Fibroblast of skin of left quadriceps (primary cell): ENCODE measurements at places on chromosomes 12 and 14.
A peak's percentile ranks its signal among the peaks of the same experiment; 100 is the strongest.

DNA sequence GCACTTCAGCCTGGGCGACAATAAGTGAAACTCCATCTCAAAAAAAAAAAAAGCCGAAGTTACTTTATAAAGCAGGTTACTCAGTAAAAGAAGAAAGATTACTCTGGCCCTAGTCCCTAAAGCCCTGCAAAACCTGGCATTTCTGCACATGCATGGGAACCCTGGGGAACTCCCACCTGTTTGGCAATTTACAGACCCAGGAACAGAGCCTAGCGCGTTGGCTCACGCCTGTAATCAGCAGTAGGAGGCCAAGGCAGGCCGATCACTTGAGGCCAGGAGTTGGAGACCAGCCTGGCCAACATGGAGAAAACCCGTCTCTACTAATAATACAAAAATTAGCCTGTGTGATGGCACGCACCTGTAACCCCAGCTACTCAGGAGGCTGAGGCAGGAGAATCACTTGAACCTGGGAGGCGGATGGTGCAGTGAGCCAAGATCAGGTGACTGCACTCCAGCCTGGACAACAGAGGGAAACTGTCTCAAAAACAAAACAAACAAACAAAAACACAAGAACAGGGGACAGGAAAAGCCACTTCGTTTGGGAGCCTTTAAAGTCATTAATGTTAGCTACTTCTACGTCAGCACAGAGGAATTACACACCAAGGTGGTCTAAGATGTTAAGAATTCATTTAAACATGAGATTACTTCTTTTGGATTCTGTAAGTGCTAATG is 34.1 kb upstream of the SPTSSA start:
- DNase-seq, result no peak

DNA sequence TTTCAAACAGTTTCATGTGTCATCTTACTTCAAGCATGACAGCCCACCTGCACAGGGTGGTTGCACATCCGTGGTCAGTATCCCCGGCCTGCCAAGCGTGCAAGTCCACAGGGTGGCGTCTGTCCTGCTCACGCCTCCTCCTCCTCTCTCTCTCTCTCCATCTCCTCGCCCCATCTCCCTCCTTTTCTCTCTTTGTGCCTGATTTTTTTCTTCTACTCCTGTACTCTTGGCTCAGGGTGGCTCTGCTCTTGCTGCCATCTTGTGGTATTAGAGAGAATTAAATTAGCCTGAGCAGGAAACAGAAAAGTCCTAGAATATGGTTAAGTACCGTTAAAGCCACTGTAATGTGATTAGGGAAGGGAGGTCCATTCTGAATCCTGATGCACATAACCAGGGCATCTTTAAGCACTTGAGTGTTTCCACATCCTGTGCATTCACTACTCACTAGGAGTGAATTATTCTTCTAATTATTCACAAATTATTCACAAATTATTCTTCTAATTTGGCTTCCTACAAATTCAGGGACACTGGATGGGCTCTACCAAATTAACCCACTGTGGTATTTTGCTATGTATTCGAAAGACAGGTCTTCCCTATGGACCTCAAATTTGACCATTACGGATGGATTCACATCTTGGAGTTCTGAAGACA is 25.5 kb upstream of the DTX1 start:
- DNase-seq, result peak; percentile 10

GRCh38 chr12:12646483-12647072 is 34.9 kb downstream of the CREBL2 start:
- no peak for DNase-seq

DNA sequence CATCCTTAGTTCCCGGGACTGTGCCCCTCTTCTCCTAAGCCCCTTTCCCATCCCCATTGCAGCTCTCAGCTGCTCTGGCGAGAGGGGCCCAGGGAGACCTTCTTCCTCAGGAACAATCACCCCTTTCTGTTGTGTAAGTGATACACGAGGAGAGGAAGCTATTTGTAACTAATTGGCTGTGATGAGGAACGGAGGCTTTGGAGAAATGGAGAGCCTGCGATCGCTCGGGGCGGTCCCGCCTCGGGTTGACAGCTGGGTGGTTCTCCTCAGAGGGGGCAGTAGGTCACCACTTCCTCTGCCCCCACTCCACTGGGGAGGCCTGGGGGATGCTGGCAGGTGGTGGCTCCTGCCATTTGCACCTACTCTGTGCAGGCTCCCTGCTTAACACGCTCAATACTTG is 6.6 kb upstream of the PGF start:
- no peak for DNase-seq

DNA sequence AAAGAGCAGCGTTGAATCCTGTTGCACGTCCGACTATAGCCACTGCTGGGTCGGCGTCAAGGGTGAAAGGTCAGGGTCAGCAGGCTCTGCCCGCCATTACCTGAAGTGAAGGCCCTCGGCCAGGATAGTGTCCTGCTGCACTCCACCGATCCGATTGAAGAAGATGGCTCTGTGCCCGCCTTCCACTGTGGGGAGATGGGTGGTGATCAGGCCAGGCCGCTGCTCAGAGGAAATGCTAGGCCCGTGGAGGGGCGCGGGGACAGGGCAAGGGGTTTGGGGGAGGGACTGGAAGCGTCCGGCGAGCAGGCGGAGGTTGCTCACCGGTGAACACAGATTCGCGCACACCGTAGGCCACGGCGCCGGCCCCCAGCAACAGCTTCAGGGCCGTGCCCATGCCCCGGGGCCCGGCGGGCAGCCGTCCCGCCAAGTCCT is 352 bp downstream of the PHB2 start:
- DNase-seq, result no peak

- DNase-seq, result peak; percentile 52
Measured at GRCh38 chr12:104671409-104672095, 214.8 kb downstream of the CHST11 start.

- no peak for DNase-seq
Measured at GRCh38 chr14:95328729-95329503, 9.2 kb upstream of the CLMN start.

DNA sequence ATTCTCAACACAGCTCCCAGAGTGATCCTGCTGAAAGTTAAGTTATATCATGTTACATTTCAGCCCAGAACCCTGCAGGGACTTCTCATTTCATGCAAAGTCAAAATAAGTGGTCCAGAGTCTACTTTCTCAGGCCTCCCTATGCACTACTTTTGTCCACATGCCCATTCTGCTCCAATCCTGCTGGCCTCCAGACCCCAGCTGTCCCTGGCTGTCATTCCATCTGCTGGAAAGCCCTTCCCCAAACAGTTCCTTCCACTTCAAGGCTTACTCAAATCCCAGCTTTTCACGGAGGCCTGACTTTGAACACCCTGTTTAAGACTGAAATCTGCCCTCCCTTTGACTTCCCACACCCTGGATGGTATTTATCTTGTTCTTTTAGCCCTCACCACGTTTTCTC is 109.8 kb upstream of the DNM1L start:
- no peak for DNase-seq

DNA sequence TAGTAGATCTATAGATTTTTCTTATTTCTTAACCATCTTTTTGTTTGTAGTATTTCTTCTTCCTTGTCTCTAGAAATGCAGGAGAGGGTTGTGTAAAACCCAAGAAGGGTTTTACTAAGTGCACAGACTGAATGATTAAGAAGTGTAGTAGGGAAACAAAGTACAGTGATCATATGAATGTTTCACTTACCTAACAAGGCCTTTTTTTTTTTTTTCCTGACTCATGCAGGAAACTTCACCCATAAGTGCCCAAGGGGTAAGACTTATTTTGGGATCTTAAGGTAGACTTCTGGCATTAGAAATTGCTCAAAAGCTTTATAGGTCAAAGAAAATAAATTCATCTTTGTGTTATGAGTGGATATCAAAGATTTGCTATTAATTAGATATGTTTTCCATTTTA is 10.2 kb downstream of the SCN8A start:
- DNase-seq, result no peak

GRCh38 chr14:74684434-74684833 is 28.4 kb downstream of the AREL1 start:
- no peak for DNase-seq

GRCh38 chr12:121720762-121721161 is 8.2 kb downstream of the TMEM120B start:
- no peak for DNase-seq

GRCh38 chr14:89813617-89814031 is 140.9 kb downstream of the EFCAB11 start:
- peak; percentile 93 for DNase-seq

DNA sequence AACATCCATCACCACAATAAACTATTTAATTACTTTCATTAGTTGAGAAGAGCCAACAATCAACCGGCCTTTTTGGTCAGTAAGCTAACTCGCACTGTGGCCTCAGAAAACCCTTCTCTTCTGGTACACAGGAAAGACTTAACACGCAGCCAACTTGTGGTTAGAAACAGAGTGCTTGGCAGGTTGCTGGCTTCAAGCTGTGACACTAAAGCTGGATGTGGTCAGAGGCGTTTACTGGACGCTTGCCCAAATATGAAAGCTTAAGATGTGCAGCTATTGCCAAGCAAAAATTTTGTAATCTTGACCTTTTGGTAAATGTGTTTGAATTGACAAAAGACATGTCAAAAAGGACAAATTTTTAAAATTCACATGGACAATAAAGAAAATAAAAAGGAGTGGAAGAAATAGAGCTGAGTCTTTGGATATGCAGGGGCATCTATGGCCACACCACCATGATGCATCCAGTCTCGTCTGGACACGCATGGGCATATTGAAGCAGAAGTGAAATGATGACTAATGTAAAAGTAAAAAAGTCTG is 2.6 kb upstream of the KLRK1 start:
- DNase-seq, result peak; percentile 31

DNA sequence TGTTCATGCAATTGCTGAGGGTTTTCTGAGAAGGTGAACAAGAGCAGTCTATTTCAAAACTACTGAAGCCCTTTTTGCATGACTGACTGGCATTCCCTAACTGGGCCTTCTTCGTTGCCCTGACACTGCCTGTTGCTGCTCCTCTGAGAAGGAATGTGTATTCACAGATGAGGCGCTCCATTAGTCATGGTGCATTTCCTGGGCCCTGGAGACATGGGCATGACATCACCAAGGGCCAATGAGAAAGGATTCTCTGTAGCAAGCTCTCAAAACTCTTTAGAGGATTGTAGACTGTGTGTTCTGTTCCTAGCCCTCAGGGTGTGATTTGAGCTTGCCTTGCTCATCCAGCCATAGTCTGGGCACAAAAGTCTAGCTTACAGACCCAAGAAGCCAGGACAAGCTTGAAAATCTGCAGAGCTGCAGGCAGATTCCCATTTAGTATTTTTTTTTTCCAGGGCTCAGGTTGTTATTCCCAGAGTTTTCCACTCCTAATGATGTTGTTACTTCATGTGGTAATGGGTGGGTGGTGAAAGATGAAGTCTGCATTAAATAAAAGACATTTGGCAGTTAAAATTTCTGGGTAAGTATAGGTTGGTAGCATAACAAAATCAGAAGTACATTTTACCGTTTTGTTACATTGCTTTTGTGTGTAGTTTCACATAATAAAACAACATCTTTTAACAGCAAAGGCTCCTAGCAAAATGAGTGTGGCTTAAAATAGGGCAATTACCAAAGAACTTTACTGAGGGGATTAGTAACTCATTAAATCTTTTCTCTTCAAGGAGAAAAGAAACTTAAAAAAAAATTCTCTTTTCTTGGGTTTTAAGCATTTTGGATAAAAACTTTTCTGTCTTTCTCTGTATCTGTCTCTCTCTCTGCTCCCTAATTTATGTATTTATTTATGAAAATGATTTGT is 318.4 kb downstream of the RAD51B start:
- peak; percentile 78 for DNase-seq

GRCh38 chr14:23056145-23056955 is 970 bp downstream of the CDH24 start:
- DNase-seq, result peak; percentile 15

- no peak for DNase-seq
Measured at GRCh38 chr12:99092100-99092851, 447.2 kb downstream of the APAF1 start.

GRCh38 chr12:9781360-9781759 is 20.7 kb upstream of the CD69 start:
- no peak for DNase-seq

DNA sequence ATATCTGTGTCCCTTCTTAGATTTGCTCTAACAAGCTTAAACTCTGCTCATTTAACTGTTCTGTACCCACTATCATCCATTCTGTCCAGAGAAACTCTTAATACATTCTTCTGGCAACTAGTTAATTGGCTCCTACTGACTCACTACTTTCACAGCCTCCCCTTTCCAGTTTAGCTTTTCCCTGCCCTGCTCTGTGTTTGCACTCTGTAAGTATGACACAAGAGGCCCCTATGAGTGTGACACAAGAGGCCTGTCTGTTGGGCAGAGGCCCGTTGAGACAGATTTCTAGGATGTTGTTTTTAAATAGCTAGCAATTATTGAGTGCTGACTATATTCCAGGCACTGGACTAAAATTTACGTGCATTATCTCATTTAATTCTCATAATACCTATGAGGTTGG is 246.0 kb upstream of the DAAM1 start:
- DNase-seq, result no peak

DNA sequence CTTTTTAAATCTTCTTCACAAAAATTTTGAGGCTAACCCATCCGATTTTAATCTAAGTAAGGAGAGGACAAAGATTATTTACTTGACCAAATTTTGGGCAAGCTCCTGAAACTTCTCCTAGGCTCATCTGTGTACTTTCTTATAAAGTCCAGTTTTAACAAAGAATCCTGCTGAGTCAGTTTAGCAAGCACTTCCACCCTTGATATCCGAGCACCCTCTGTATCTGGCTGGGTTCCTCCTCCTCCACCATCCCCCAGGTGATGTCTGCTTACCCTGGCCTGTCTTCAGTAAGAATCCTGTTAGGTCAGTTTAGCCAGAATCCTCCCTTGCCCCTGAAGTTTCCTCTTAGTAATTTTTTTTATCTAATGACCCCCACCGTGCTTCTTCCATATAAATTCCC is 140.5 kb downstream of the PHLDA1 start:
- DNase-seq, result no peak

DNA sequence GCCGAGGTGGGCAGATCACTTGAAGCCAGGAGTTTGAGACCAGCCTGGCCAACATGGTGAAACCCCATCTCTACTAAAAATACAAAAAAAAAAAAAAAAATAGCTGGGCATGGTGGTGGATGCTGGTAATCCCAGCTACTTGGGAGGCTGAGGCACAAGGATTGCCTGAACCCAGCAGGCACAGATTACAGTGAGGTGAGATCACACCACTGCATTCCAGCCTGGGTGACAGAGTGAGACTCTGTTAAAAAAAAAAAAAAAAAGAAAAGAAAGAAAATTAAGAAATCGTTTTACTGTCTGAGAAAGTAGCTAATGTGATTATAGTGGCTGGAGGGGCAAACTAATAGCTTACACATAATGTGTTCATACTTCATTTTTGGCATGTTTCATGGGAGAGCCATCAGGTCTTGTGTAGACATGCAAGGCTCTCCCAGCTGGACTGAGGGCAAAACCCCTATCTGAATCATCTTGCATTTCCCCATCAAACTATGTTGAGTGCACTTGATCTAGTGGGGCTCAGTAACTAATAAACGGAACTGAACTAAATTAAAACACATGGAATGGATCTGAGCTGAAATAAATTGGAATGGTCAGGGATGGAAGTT is 16.2 kb downstream of the KIF21A start:
- DNase-seq, result no peak

- no peak for DNase-seq
Measured at GRCh38 chr12:66269142-66269541, 33.2 kb upstream of the HELB start.
